Naive thymus-derived CD4-positive, alpha-beta T cell (primary cell): ENCODE measurements at places on chromosomes 11 and 22. TPM values are rescaled to one million over a fixed set of nuclear protein-coding genes. Genes with fewer than 3 reads are reported as not detected.

DNA sequence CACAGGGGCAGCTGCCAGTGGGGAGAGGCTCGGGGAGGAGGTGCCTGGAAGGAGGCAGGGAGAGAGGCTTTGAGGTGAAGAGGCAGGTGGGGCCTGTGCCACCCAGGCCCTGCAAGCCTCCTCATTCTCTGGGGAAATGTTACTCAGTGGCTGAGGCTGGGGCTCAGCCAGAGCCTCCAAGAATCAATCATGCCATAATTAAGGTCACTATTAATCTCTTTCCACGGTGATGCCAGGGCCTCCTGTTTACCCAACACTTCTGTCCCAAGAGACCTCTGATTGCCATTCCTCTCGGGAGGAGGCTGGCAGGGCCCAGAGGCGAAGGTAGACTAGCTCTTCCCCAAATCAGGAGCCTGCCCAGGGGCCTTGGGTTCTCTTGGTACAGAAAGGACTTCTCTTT, 38.4 kb downstream of the GDPD5 start:
- no peak for DNase-seq

DNA sequence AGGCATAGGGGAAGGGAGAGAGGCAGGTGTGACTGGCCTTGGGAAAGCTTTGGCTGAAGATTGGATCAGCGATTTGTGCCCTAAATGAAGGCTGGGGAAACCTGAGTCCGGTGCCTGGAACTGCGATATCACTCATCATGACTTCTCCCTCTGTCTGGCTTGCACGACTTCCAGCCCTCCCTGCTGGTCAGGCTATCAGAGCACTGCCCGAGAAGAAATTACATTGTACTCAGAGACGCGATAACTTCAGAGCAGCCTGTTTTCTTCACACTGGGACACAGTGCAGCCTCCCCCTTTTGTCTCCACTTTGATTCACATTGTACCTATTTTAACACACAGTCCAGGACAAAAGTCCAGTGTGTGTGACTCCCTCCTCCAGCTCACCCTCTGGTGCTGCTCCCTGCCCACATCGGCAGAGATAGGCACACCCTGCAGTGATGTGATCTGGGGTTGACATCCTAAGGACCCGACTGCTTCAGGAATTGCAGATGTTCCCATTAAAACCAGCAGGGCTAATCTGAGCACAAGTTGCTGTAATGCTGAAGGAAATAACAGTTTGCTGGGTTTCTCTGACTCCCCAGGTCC, 62.1 kb upstream of the CADM1 start:
- no peak for DNase-seq

GRCh38 chr22:34943830-34944229, 122.1 kb upstream of the ISX start:
- no peak for DNase-seq

DNA sequence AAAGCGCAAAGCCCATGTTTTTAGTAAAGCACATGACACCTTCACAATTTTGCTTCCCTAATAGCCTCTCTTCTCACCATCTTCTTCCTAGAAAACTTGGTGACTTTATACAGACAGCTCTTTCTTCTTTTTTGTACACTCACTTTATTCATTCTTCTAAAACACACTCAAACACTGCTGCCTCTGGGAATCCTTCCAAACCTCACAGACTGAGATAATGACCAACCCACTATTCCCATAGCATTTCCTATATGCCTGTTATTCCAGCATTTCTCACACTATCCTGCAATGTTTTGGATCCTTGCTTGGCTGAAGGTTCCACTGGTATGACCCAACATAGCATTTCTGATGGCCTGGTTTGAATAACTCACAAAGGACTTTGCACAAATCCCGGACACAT, 442.1 kb upstream of the CCDC90B start:
- no peak for DNase-seq

- no peak for DNase-seq
Observed at GRCh38 chr22:35257002-35257320, 332 bp upstream of the HMGXB4 start.

DNA sequence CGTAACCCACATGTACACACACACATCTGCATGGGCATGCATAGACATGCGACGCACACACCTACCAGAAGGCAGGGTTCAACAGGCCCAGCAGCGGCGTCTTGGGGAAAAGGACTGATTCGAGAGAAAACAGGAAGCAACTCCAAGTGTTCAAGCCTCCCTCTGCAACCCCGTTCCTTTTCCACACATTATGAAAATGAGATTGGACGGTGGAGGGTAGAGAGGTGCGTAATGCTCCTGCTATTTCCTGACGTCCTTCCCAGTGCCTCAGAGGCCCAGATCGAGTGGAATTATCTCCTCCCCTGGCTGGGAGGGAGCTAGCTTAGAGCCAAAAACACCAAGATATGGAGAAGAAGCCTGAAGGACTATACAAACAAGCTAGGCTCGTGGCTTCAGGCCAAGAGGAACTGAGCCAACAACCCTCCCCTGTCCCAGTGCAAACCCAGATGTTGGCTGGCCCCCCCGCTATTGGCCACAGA, 289.2 kb downstream of the MN1 start:
- no peak for DNase-seq

DNA sequence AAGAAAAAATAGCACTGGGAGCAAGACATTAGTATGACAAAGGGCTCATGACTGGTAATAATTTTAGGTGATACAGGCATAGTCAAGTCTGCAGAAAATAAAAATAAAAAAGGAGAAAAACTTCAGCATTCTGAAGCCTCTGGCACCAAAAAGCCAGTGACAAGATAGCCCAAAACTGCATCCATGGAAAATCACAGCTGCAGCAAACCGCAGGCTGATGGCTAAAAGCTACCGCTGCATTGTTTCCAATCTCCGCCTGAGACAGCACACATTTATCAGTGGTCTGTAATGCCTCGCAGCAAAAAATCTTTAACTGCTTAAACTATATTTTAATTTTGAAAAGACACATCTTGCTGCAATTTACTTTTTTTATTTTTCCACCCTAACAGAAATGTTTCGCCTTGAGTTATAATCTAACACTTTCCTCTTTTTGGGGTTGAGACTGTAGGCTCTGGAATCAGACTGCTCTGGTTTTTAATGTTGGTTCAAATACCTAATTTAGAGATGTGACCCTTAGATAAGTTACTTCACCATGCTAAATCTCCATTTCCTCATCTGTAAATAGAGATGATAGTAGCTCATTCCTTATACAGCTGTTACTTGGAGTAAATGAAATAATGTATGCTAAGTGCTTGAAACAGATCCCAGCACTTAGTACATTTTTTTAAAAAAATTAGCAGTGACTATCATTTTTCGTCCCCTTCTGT, 42.0 kb upstream of the FIBIN start:
- DNase-seq = no peak

- DNase-seq = no peak
Observed at GRCh38 chr22:26430600-26430999, 1.5 kb downstream of the ASPHD2 start.

DNA sequence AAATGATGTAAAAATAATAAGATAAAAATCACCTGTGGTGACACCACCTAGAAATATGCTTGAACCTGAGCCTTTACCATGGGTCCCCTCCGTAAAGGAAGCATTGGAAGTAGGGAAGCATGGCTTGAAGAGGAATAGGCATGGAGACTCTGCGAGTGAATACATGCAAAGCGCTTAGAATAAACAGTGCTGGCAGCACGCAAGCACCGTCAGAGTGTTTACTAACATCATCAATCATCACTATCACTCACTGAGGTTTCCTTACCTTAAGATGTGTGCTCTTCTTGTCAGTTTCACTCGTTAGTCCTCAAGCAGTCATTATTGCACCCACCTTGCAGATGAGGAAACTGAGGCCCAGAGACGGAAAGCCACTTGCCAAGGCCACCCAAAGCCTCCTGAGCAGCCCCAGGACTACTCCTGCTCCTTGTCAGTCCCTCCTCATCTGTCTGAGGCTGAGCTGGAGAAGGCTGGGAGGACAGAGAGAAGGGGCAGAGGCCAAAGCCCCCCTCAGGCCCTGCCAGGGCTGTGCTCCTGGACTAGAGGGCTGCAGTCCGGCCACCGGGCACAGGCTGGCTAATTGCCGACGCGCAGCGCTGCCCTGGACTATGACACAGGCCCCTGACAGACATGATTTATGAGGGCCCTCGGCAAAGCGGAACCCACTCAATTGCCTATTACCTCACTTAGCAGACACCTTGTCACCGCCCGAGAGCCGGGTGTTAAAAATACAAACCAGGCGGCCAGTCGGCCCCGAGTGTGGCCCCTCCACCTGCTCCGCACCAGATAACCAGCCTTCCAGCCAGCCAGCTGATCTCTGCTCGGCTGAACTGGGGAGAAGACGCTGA, 168.9 kb downstream of the MN1 start:
- no peak for DNase-seq

DNA sequence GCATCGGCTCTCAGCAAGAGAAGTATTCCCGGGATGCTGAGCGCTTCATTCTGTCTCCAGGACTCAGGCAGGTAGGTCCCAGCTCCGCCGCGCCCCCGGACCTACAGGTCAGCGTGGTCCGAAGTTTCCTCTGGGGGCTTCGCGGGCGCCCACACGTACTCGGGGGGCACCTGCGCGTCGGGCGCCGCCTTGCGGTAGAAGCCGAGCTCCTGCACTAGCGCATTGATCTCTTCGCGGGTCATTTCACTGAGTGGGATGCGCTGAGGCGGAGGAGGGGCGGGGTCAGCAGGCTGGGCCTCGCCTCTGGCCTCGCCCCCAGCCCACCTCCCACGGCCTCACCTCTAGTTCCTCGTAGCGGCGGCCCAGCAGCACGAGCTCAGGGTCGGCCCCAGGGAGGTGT, 2.5 kb downstream of the SELENOM start:
- DNase-seq = no peak

GRCh38 chr11:45321031-45321595, 35.0 kb upstream of the SYT13 start:
- no peak for DNase-seq

GRCh38 chr11:84720706-84721402, 906.3 kb downstream of the DLG2 start:
- DNase-seq = peak; percentile 7

DNA sequence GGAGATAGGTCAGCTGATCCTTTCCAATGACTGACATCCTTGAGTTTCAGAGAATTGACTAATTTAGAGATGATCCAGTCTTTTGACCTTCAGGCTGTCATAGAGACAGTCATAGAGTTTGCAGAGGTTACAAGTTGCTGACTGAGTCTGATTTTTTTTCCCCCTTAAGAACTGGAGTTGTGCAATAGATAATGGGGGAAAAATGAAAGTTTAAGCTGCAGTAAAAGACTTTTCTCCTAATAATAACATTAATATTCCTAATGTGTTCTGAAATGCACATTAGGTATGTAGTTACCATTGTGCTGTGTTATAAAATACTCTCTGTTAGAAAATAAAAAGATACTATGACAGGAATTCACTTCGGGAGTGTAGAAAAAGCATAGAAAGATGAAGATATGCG, 876.9 kb upstream of the RAG2 start:
- DNase-seq = no peak

DNA sequence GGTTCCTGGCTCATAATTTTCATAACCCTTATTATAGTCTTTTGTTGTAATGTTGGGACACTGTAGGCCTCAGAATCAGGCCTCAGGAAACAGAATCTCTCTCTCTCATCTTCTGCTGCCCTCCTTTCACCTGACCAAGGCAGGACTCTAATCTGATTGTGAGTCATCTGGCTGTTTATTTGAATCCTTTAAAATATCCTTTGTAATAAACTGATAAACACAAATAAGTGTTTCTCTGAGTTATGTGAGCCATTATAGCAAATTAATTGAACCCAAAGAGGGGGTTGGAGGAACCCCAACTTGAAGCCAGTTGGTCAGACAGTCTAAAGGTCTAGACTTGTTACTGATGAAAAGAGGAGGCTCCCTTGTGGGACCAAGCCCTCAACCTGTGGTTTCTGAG, 30.6 kb downstream of the ACER3 start:
- no peak for DNase-seq

- DNase-seq = no peak
Observed at GRCh38 chr11:1139441-1140083, 18.2 kb upstream of the MUC5AC start.

GRCh38 chr22:29172216-29172615, 33.5 kb upstream of the EMID1 start:
- DNase-seq = no peak

- no peak for DNase-seq
Observed at GRCh38 chr11:44611088-44611487, 45.6 kb downstream of the CD82 start.

DNA sequence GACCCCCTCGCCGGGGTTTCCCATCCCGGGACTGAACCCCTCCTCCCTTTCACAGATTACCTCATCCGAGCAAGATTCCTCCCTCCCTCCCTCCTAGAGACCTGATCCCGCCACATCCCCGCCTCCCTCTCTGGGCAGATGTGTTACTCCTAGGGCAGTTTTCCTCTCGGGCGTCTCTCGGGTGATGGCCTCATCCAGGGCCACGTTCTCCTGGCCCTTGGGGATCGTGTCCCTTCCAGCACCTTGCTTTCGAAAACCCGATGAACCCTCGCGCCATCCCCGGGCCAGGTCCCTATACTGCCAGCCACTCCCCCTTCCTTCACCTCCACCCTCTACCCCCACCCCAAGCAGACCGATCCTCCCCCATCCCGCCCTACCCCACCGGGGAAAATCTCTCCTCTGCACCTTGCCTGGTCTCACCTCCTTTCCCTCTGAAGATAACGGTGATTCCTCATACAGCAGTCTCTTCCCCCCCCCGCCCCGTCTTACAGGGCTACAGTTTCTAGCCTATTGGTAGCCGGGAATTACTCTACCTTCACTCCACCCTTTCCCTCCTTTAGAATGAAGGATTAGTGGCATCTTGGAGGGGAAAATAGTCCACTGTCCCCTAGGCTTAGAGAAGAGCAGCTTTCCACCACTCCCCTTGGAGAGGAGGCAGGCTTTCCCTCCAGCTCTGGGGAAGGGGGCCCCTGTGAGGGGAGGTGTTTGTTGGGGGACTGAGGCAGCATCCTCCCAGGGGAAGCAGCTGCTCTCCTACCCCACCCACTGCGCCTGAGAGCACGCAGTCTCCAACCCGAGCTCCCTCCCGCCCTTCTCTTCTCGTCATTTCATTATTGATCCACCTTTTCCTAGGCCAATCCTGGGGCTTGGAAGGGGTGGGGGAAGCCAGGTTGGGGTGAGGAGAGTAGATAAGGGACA, 1.2 kb downstream of the KMT2A start:
- DNase-seq = peak; percentile 47

- no peak for DNase-seq
Observed at GRCh38 chr22:17077255-17077654, 7.5 kb upstream of the IL17RA start.

GRCh38 chr11:62124186-62125113, 639 bp downstream of the INCENP start:
- no peak for DNase-seq

Gene DERL3
- total RNA-seq = 6.6 TPM

Gene TSSK2
- total RNA-seq = not detected

Gene PHF5A
- 27.8 TPM for total RNA-seq

Gene RASL10A
- total RNA-seq = 1.7 TPM

Gene P2RX6
- 1.7 TPM for total RNA-seq

Gene MMP27
- not detected for total RNA-seq

Gene ABTB2
- total RNA-seq = 4.7 and 5.3 TPM in 2 replicates

Gene PRG3
- not detected in 2 replicates for total RNA-seq

Gene MS4A6A
- total RNA-seq = 14.5 TPM

Gene DCDC1
- 0.13 TPM for total RNA-seq

Gene NTM
- total RNA-seq = not detected

Gene TRPC6
- total RNA-seq = not detected

Gene OR51E2
- total RNA-seq = not detected

Gene ROBO4
- 0.29 TPM for total RNA-seq

Gene FGF3
- total RNA-seq = not detected

Gene TTC36
- total RNA-seq = 1.8 TPM
